Activated CD8-positive, alpha-beta T cell treated with anti-CD3 and anti-CD28 coated beads, Interleukin-2, amount 10 ng/mL, durations not matched to agents 7 days and 5 days (primary cell): ENCODE measurements at places on chromosomes 16 and 17. TPM values are rescaled to one million over a fixed set of nuclear protein-coding genes. Genes with fewer than 3 reads are reported as not detected.

DNA sequence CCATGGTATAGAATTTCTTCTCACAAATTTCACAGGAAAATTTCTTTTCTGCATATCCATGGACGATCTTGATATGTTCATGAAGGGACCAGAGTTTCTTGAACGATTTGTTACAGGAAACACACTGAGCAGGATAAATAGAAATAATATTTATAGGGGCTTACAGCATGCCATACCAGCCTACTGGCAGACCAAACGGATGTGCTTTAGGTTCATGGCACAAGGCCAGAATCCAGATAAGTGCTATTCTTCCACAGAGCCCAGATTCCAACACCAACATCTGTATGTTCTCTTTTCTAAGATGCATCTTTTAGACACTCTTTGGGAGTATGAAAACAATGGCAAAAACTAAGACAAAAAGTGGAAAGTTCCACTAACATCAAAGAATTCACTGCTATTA is 49.3 kb downstream of the ZNF652 start:
- H3K4me3 ChIP-seq, result no peak overlapping the region
- H3K36me3 ChIP-seq, result peaks cover 30% of the 10 kb centered on the region
- no peak for DNase-seq
- H3K27me3 ChIP-seq, result no peaks in the 10 kb centered on the region

DNA sequence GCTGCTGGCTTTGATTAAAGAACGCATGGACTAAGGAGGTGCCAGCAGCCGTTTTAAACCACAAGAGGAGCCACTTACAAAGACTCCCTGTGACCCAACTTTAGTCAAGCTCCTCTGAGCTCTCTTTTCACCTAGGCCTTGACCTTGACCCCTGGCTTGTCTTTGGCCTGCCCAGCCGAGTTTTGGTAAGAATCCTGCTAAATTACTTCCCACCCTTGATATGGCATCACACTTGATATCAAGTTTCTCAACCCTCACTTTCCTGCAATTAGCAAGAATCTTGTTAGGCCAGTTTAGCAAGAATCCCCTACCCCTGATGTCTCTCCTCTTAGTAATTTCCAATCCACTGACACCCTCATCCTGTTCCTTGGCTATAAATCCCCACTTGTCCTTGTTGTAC is 232.8 kb upstream of the SALL1 start:
- H3K27ac ChIP-seq, result no peak overlapping the region
- H3K4me3 ChIP-seq, result no peak overlapping the region
- no peaks in the 10 kb centered on the region for H3K36me3 ChIP-seq
- H3K4me1 ChIP-seq, result no peaks in the 10 kb centered on the region
- DNase-seq, result no peak

DNA sequence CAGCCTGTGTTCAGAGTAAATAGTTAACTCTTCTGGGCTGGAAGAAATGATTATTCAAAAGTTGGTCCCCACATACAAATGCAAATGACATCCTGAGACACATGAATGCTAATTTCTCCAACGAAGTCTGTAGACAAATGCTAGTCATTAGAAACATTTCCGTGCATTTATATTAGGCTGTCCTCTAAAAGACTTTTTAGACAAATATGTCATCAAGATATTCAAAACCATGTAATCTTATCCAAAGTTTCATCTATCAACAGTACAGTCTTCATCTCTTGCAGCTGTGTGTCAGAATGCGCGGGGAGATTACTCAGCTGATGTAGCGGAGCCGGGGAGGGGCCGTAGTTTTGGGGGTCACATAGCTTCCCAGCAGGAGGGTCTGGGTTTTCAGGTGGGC is 33.8 kb upstream of the MAF start:
- H3K27me3 ChIP-seq, result peaks cover 6% of the 10 kb centered on the region
- H3K27ac ChIP-seq, result no peak overlapping the region
- no peak for DNase-seq
- H3K36me3 ChIP-seq, result no peaks in the 10 kb centered on the region

The NOTUM gene
- total RNA-seq, result 0.29 TPM

DNA sequence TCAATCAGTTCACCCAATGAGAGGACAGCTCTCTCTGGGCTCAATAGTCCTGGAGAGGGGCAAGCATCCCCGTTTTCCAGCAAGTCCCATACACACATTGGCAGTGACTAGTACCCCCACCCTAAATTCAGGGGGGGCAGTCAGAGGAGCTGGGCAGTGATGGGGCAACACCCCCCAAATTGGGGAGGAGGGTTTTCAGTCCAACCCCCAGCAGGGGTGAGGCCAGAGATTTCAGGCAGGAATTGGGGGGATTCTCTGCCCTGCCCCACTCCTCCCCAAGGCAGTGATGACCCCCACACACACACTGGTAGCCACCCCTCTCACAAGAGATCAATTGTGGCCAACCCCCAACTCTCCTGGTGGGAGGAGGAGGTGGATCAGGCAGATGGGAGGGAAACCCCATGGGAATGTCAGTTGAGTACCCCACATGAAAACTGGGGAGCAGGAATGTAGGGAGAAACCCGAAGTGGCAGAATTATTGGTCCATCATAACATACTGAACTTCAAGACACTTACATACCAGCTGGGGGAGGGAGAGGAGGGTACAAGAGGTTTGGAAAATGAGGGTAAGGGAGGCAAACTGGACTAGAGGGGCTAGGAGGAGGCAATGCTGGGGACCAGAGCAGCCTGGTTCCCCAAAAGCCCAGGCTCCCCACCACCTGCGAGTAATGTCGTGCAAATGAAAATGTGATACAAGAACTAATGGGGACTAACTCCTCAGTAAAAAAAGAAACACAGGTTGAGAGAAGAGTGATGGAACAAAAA is 3.1 kb downstream of the VAMP2 start:
- H3K27me3 ChIP-seq, result no peaks in the 10 kb centered on the region
- H3K4me1 ChIP-seq, result peaks cover 52% of the 10 kb centered on the region
- DNase-seq, result no peak

DNA sequence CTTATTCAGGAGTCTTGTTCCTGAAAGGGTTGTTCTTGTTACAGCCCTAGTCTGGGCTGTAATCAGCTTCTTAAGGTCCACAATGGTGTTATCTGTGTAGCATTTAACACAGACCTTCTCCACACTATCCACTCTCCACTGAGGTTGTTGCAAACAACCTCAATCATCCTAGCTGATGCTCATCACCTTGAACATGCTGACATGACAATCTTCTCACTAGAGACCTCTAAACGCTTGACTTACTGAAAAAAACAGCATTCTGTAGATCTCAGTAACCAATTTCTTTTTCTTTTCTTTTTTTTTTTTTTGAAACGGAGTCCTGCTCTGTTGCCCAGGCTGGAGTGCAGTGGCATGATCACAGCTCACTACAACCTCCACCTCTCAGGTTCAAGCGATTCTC is 3.6 kb downstream of the TNFRSF17 start:
- H3K4me3 ChIP-seq, result no peak overlapping the region
- no peaks in the 10 kb centered on the region for H3K4me1 ChIP-seq
- H3K36me3 ChIP-seq, result no peaks in the 10 kb centered on the region
- no peak overlapping the region for H3K27ac ChIP-seq

The SPNS3 gene
- 29.1 TPM for total RNA-seq

- no peak for DNase-seq
- H3K4me1 ChIP-seq, result no peaks in the 10 kb centered on the region
- H3K27ac ChIP-seq, result no peak overlapping the region
- H3K27me3 ChIP-seq, result no peaks in the 10 kb centered on the region
- no peak overlapping the region for H3K4me3 ChIP-seq
These were observed 46.2 kb upstream of the NOL11 start for GRCh38 chr17:67671493-67671892.

DNA sequence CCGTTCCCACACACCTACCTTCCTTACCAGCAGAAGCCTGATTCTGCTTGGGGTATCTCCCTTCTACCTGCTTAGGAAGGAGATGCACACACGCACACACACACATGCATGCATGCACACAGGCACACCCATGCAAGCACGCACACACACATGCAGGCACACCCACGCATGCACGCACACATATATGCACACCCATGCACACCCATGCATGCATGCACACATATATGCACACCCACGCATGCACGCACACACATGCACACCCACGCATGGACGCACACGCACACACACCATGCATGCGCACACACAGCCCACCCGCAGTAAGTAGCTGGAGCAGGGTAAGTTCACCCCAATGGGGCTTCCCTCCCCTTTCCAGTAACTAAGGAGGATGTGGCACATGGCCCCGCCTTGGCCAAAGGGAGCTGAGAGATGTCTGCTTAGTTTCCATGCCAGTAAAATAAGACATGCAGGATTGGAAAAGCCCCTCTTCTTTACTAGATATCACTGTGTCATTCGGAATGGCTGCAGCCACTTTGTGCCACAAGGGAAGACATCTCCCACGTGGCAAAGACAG is 33.7 kb downstream of the ADCY9 start:
- H3K36me3 ChIP-seq, result peaks cover 6% of the 10 kb centered on the region
- H3K4me1 ChIP-seq, result peaks cover 40% of the 10 kb centered on the region
- H3K4me3 ChIP-seq, result peak overlapping the region; percentile 10
- no peaks in the 10 kb centered on the region for H3K27me3 ChIP-seq
- no peak overlapping the region for H3K27ac ChIP-seq
- peak; percentile 37 for DNase-seq

DNA sequence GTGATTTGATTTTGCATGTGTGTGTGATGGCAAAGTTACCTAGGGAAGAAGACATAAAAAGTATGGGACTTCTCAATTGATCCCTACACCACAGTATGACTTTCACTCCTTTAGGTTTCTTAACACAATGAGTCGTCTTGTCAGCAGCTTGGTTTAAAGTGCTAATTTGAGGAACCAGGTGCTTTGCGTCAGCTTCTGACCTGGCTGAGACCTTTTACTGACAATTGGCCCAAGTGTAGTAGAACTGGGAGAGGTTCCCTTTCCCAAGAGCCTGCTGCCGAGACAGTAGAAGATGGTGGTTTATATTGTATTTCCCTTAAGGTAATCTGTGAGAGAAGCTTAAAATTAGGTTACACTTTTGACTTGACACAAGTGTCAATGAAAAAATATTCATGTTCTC is 54.9 kb downstream of the LDHD start:
- H3K36me3 ChIP-seq, result no peaks in the 10 kb centered on the region
- no peak overlapping the region for H3K27ac ChIP-seq
- H3K27me3 ChIP-seq, result no peaks in the 10 kb centered on the region
- H3K4me1 ChIP-seq, result peaks cover 29% of the 10 kb centered on the region
- DNase-seq, result no peak
- H3K4me3 ChIP-seq, result no peak overlapping the region

GRCh38 chr16:87586201-87586782 is 16.0 kb upstream of the JPH3 start:
- H3K27ac ChIP-seq, result no peak overlapping the region
- DNase-seq, result no peak
- H3K36me3 ChIP-seq, result no peaks in the 10 kb centered on the region

The PRDM7 gene
- total RNA-seq, result not detected

- DNase-seq, result no peak
- peaks cover 35% of the 10 kb centered on the region for H3K36me3 ChIP-seq
- no peak overlapping the region for H3K4me3 ChIP-seq
- peak overlapping the region; percentile 51 for H3K27ac ChIP-seq
- peaks cover 43% of the 10 kb centered on the region for H3K4me1 ChIP-seq
These were observed 3.5 kb upstream of the CDC6 start for GRCh38 chr17:40284085-40284713.

- H3K36me3 ChIP-seq, result no peaks in the 10 kb centered on the region
These were observed 44.1 kb downstream of the RBBP6 start for GRCh38 chr16:24583494-24583893.

DNA sequence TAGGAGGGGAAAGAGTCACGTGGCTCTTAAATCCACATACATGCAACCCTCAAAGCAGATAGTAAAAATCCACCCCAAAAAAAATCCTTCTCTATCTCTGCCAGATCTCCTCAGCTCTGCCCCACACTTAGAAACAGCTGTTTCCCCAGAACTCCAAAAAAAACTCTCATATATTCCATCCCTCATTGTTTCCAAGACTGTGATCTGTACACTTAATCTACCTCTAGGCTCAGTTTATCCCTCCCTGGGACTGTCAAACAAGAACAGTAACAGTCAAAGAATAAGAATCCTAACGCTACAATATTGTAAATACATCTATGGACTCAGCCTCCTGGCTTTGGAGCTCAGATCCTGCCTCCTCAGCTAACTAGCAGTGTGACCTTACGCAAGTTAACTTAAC is 11.6 kb downstream of the CUEDC1 start:
- peaks cover 30% of the 10 kb centered on the region for H3K4me1 ChIP-seq
- H3K27ac ChIP-seq, result no peak overlapping the region
- no peaks in the 10 kb centered on the region for H3K36me3 ChIP-seq
- no peak overlapping the region for H3K4me3 ChIP-seq
- DNase-seq, result no peak

The ACSM5 gene
- total RNA-seq, result not detected

DNA sequence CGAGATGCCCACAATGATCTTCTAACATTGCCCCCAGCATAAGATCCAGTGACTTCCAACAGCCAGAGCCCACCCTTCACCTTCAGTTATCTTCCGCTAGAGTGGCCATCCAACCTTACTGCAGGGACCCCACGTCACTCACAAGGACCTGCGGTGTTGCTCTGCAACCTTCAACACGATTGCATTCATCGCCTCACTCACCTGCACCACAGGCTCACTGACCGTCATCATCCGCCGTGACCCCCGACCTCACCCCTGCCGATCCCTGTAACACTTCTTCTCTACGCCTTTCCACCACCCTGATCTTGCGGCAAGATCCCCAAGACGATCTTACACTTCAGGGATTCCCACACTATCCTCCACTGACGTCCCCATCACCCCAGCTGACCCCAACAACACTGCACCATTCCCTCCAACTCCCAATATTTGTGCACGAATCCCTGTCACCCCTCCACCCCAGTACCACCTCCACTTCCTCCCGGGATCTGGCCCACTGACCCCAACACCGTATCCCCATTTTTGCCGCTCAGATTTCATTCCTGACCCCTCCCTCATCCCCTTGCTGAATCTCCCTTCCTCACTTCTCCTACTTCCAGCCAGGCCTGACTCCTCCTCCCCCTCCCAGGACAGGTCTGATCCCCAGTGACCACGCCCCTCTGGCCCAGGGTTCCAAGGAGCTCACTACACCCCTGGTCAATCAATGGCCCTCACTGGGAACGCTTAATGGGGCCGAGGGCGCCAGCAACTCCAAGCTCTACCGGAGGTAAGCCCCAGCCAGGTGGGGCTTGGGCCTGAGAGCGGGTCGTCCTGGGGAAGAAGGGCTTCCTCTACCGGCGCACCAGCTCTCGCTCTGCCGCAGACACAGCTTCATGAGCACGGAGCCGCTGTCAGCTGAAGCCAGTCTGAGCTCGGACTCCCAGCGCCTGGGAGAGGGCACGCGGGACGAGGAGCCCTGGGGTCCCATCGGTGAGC is 7.6 kb downstream of the RUNDC3A start:
- H3K4me1 ChIP-seq, result peaks cover 12% of the 10 kb centered on the region
- no peak for DNase-seq
- H3K27ac ChIP-seq, result no peak overlapping the region

The RRAD gene
- 0.34 TPM for total RNA-seq

GRCh38 chr17:81416612-81417011 is 21.4 kb downstream of the BAHCC1 start:
- no peak overlapping the region for H3K27ac ChIP-seq
- no peak overlapping the region for H3K4me3 ChIP-seq
- no peaks in the 10 kb centered on the region for H3K36me3 ChIP-seq
- H3K4me1 ChIP-seq, result peaks cover 14% of the 10 kb centered on the region
